ENCODE measurements at places on chromosomes 4 and X.

GRCh38 chr4:79788884-79789283, 284.1 kb downstream of the ANTXR2 start:
- DNase-seq, result no peak

DNA sequence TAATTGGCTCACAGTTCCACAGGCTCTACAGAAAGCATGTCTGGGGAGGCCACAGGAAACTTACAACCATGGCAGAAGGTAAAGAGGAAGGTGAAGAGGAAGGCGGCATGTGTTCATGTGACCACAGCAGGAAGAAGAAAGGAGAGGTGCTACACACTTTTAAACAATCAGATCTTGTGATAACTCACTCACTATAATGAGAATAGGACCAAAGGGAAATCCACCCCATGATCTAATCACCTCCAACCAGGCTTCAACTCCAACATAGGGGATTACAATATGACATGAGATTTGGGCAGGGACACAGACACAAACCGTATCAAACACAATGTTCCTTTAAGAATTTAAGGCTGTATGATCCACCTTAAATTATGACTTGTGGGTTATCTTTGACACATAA, 10.5 kb upstream of the PGM2 start:
- DNase-seq, result no peak

DNA sequence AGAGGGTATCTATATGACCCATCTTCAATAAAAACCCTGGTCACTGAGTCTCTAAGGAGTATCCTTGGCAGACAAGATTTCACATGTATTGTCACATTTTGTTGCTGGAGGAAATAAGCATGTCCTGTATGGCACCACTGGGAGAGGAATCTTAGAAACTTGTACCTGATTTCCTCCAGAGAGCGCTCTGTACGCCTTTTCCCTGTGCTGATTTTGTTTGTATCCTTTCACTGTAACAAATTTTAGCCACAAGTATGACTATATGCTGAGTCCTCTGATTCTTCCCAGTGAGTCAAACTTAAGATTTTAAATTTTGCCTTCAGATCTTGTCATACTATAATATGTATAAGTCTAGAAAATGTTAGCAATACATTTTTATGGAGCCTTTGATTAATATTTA, 102.8 kb downstream of the ITIH6 start:
- DNase-seq, result no peak

DNA sequence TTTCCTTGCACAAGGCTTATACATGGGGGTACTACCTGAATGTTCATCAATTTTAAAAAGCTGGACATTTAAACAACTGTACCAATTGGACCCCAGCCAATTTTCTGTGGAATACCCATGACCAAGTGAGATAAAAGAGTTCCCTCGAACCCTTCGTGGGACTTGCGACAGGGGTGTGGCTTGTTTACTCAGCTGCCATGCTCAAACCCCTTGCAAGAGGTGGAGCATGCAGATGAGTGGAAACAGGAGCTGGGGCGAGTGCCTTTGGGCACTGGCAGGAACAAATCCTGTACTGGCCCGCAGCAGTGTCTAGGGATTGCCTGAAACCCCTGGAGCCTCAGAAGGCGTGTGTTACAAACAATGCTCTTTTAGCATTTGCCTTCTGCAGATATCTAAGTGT, 144.2 kb downstream of the PDHA2 start:
- DNase-seq, result no peak

DNA sequence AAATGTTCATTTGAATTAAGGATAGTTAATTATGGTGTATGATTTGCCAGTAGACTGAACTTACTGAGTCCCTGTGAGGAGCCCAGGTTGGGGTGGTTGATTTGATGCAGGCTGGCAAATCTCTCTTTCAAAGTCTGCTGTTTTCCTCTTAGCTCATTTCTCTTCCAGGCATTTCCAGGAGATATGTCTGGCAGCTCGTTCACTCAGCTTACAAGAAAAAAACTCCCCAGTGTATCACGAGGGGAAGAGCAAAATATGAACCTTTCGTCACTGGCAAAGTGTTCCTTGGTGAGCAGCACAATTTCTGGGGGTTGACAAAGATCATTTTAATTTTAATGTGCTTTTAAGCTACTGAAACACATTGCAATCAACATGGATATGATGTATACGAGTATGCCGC, 244.2 kb downstream of the CBLL2 start:
- no peak for DNase-seq

- no peak for DNase-seq
These were observed 202.0 kb downstream of the DCLK2 start for GRCh38 chr4:150280081-150280895.

GRCh38 chr4:185395238-185395955, at the start of gene LRP2BP:
TSS of gene LRP2BP (minus strand) at chr4:185395924. CDS start at chr4:185378186, 17,738 bp downstream.
- no peak for DNase-seq

DNA sequence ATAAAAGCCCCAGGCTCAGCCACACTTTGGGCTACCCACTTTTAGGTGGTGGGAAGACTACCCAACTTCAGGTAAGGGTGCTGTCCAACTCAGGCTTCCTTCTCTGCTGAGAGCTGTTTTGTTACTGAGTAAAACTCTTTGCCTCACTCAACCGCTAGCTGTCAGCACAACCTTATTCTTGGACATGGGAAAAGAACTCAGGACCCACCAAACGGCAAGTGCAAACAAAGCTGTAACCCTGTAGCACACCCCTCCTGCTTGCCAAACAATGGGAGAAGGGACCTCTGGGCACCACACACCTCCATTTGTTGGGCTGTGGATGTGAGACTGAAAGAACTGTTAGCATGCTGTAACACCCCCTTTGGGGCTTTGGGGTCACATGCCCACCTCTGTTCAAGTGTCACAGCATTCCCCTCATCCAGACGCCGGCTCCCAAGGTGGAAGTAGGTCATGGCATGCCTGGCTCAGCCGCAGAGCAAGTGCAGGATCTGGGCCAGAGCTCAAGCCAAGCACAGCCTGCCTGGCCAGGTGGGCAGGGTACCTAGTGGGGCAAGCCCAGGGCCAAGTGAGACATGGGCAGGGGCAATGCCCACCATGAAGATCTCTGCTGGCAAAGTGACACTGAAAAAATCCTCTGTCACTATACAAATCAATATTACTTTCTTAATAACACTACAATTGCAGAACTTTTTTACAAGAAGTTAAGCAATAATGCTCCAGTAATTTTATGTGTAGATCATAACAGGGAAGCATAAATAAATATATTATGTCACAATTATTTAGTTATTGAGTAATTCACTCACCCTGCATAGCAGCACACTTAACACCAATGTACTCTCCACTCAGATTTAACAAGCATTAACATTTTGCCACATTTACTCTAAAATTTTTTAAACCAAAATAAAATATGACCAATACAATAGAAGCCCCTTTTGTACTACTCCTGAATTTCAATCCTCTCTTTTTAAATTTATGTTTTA, 107.2 kb downstream of the TBCK start:
- DNase-seq, result no peak

DNA sequence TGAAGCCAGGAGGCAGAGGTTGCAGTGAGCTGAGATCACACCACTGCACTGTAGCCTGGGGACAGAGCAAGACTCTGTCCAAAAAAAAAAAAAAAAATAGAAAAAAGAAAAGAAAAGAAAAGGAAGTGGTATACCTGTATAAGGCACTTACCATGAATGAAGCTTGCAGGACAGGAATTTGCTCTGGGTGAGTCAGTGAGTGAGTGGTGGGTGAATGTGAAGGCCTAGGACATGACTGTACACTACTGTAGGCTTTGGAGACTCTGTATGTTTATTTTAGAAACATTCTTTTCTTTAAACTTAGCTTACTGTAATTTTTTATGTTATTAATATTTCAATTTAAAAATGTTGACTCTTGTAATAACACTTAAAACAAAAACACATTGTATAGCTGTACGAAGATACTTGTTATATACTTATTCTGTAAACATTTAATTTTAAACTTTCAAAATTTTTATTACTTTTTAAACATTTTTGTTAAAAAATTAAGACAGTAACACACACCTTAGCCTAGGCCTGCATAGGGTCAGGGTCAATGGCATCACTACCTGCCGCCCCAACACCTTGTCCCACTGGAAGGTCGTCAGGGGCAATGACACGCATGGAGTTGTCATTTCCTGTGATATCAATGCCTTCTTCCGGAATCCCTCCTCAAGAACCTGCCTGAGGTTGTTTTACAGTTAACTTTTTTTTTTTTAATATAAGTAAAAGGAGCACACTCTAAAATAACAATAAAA, 78.7 kb downstream of the CLNK start:
- no peak for DNase-seq

DNA sequence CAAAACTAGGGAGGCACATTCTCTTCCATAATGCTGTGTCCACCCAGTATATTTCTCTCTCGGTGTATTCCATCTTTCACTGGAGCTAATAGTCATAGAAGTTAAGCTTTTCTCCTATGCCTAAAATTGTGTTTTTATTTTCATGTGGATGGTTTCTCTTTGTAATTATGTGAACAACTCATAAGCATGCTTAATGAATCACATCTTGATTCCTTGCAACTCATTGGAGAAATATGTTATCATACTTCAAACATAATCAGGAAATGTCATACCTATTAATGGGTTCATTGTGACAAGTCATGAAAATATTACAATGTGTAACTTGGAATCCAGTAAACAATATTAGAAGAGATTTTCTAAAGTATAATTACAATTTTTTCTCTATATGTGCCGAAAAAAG, 186.3 kb downstream of the SLC7A11 start:
- DNase-seq, result no peak

DNA sequence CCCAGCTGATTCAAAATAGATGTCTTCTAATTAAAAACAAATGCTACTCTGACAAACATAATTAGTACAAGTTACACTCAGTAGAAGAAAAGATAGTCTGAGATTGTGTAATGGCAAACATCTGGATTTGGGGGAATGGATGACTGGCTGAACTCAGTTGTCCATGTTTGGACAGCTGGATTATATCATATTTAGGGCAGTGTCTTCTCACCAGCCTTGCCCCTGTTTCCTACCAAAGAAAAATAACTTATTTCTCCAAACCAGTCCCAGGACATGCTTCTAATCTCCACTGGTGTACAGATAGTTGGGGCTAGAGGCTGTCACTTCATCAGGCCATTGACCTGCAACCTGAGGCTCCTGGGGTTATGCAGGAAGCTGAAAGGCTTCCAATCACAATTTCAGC, 237.3 kb downstream of the USP46 start:
- no peak for DNase-seq

DNA sequence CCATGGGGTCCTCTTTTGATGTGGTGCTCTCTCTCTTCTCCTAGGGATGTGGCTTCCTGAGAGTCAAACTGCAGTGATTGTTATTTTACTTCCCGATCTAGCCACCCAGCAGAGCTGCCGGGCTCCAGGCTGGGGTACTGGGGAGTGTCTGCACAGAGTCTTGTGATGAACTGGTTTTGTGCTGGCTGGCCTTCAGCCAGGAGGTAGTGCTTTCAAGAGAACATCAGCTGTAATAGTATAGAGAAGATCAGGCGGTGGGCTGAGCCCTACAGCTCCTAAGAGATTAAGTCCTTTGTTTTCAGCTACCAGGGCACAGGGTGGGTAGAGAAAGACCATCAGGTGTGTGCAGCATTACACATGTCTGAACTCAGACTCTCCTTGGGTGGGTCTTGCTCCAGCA, 59.0 kb upstream of the AGTR2 start:
- no peak for DNase-seq

- DNase-seq, result no peak
These were observed 343.8 kb upstream of the CLNK start for GRCh38 chr4:11028334-11028733.

GRCh38 chr4:128768373-128768996, 41.0 kb upstream of the JADE1 start:
- no peak for DNase-seq

- no peak for DNase-seq
These were observed 14.5 kb upstream of the KDM5C start for GRCh38 chrX:53239474-53239873.

DNA sequence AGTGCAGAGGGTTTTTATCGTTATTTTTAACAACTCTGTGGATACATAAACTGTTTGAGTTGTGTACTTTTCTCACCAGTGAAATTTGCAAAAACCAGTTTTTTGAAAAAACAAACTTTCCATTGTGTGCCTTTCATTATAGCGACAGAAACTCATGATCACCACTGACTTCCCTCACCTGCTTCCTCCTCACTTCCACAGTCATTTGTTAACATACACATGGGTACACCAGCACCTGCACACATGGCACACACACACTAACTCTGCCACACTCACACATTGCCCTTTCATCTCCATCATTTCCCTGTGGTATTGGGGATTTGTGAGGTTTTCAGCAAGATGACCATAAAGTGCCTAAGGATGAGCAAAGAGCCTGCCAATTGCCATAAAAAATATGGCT, 20.6 kb downstream of the CLDN22 start:
- DNase-seq, result no peak

DNA sequence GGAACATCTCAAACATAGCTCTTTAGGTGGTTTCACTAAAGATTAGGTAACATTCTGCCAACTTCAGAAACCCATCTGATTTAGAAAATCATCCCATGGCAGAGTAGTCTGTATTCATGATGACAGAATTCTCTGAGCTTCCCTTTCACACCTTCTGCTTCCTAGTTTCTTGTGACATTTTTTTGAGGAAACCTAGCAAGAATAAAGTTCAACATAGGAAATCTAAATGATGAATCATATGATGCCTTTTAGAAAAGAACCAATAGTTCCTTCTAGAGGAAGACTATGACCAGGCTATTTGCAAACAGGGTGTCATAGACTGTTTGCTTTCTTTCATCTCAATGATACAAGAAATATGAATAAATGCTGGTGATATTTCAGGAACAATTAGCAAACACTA, 49.8 kb upstream of the CAMK2D start:
- DNase-seq, result no peak

GRCh38 chrX:68717196-68717595, 69.7 kb downstream of the STARD8 start:
- DNase-seq, result no peak

DNA sequence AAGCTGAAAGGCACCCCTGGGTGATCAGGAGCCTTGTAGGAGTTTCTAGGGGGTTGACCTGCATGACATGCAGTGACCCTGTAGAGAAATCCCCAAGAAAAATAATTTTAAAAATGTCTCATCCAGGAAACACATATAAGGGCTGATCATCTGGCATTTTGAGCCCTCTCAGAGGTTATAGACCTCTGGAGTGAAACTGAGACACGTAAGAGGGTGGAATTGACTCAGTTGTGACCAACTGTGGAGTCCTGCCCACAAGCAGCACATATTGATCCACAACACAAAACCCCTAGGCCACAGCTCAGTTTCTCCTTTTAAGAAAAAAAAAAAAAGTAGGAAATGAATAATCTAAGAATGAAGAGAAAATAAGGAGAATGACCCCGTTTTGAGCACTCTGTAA, 32.5 kb upstream of the MTMR8 start:
- DNase-seq, result no peak

GRCh38 chr4:86155766-86156165, 204.1 kb downstream of the MAPK10 start:
- DNase-seq, result no peak

DNA sequence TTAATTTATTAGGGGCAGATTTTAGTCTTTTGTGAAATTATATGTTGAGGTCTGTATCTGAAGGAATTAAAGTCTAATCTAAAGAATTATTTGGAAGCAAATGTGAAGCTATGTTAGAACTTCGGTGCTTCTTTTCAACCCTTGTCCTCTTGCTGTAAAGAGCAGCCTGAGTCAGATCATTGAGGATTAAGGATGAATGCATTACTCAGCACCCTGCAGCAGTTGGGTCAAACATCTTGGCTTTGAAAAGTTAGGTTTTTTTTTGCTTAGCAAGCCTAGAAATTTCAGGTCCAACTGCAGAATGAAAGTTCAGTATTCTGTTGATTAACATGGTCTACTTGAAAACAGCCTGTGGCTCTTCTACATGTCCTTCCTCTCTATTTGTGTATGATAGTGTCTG, 57.6 kb downstream of the SLC4A4 start:
- DNase-seq, result no peak
